ENCODE measurements at places on chromosomes 2 and 18.

GRCh38 chr2:61016392-61017002, 1.0 kb upstream of the PEX13 start:
- no peak for DNase-seq

DNA sequence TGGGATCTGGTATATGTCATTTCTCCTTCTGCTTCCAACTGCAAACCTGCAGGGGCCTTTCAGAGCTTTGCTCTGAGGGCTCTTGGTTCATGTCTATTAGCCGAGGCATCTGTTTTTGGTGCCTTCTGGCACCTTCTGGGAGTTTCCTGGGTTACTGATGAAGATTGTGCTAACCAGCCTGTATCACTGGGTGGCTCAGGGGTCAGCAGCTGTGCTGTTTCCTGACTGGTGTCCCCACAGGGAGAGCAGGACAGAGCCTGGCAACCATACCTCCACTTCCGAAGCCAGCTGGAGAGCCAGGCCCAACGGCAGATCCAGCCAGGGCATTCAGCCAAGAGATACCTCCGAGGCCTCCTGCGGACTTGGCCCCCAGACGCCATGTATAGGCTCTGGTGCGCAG, 17.5 kb downstream of the KIAA2012 start:
- no peak for DNase-seq

GRCh38 chr18:32048507-32049091, 30.0 kb downstream of the RNF125 start:
- no peak for DNase-seq

GRCh38 chr2:38128653-38129052, 52.7 kb upstream of the CYP1B1 start:
- no peak for DNase-seq

- no peak for DNase-seq
Observed at GRCh38 chr2:219506153-219506801, 7.6 kb downstream of the GMPPA start.

- no peak for DNase-seq
Observed at GRCh38 chr2:239288237-239288636, 112.6 kb downstream of the HDAC4 start.

DNA sequence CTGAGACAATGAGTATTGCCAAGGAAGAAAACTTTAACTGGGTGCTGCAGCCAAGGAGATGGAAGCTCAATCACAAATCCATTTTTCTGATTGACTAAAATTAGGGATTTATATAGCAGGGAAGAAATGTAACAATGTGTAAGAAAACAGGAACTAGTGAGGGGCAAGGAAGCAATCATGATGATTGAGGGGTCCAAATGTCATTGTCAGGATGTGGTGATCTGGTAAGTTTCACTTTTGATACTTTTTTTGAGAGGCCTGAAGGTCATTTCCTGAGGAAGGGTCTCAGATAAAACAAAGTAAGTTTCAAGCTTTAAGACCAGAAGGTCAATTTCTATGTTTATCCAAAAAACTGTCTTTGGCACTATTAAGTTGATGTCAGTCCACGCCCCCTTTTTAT, 12.0 kb upstream of the GCC2 start:
- DNase-seq, result no peak

- no peak for DNase-seq
Observed at GRCh38 chr18:54358495-54359040, 862 bp downstream of the C18orf54 start.

GRCh38 chr2:120350801-120351320, 4.9 kb downstream of the INHBB start:
- DNase-seq, result no peak

- DNase-seq, result no peak
Observed at GRCh38 chr2:238949710-238950345, 101.9 kb downstream of the TWIST2 start.

- DNase-seq, result no peak
Observed at GRCh38 chr2:129748653-129749052, 230.8 kb upstream of the RAB6C start.

DNA sequence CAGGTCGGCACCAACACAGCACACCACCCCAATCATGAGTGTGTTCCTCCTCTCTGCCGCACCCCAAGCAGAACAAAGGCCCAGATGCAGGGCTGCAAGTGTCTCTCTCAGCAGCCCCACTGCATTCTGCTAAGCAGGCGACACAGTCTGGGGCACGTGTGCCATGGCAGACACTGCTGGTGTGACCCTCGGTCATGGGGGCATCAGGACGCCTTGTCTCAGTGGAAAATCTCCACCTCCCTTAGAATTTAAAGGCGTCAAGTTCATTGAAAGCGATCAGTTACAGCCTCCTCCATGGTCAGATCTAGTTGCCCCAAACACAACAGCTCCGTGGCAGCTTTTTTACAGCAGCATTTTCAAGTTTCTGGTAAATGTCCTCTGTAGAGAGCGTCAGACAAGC, 57.2 kb downstream of the ADNP2 start:
- DNase-seq, result no peak

DNA sequence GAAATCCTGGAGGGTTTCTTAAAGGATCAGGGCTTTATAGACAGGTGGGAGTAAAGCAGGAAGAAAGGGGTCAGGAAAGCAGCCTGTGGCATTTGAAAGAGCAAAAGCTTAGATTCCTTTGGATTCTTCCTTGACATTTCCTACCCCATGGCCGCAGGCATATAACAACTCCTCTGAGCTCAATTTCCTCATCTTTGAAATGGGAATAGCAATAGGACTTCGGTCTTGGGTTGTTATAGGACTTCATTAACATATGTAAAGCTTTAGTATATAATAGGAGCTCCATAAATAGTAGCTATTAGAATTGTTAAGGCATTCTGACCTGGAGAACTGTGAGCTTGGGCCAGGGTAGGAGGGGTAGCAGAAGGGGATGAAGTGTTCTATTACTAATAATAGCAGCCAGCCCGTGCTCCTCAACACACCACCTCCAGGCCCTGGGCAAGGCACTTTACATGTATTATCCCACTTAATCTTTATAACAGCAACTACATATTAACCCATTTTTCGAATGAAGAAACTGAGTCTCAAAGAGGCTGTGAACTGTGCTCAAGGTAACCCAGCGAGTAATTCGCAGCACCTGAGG, 10.6 kb downstream of the ZFP36L2 start:
- DNase-seq, result no peak

GRCh38 chr2:162926501-162926900, 87.9 kb upstream of the KCNH7 start:
- no peak for DNase-seq

GRCh38 chr2:110958346-110959119, 162.2 kb upstream of the BCL2L11 start:
- DNase-seq, result no peak

DNA sequence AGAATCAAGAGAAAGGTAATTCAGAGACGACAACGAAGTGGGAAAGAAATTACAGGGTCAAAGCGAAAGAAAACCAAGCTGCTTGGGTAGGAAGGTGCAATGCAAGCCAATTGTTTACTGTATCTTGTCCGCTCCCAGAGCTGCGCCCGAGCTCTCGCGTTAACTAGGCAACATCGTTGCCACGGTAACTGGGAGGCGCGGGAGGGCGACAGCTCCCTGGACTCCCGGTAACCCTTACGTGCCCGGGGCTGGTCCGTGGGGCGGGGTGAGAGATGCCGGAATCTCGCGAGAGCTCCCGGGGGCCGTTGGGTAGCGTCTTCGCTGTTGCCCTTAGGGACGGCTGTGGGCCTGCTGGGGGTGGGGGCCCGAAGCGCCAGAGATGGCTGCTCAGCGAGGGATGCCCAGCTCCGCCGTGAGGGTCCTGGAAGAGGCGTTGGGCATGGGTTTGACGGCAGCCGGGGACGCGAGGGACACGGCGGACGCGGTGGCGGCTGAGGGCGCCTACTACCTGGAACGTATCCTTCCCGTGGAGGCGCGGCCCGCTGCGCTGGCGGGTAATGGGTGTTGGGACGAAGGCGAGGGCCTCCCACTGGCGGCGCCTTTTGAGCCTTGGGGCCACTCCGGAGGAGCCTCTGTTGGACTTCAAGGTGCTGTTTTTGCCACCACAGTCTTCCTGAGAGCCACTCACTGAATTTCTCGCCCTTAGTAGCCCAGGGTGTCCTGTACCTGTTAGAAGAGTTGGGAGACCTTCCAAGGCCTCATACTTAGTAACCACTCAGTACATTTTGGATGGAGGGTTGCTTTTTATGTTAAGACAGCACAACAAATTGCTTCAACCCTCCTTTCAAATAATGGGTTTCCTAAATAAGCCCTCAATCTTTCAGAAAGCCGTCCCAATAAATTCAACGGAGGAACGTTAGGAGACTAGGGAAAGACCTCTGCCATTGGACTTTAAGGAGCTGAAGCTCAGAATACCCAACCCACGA, at the start of gene SPAG16:
Gene SPAG16, plus strand, starts transcription at position 360 of the 986 bp plus-strand sequence.
- peak; percentile 87 for DNase-seq

GRCh38 chr2:195202163-195202845, 454.7 kb upstream of the SLC39A10 start:
- no peak for DNase-seq
